ENCODE measurements at places on chromosomes 6 and 20. TPM values are rescaled to one million over a fixed set of nuclear protein-coding genes. Genes with fewer than 3 reads are reported as not detected.

DNA sequence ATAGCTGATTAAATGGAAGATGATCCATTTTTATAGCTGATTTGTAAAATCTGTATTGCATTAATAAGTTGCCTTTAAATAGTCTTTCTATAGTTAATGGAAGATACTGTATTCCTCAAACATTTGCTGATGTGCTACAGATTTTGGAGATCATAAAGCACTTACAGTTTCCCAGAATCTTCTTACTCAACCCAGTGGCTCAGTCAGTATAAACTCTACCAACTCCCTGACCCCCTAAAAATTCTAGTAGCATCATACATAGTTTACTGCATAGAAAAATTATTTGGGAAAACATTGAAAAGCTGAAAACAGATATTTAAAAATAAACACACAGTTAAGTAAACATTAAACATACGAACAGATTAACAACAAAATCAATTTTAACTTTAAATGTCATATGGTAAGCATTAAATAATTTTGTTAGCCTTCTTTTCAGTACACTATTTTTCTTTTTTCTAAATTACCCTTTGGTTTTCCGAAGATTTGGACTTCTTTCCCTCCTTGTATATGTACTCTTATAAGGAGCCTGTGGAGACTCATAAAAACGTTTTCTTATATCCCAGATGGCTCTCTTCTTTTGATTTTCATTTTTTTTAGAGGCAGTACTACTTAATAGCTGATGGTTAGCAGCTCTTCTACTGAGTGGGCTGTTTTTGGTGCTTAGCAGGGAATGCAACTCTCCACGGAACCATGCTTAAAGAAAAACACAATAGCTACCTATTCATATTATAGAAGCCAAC is 62.7 kb upstream of the BMP5 start:
- DNase-seq = no peak

OSTM1 gene
- total RNA-seq = 88.4 TPM

PGC gene
- not detected for total RNA-seq

DNA sequence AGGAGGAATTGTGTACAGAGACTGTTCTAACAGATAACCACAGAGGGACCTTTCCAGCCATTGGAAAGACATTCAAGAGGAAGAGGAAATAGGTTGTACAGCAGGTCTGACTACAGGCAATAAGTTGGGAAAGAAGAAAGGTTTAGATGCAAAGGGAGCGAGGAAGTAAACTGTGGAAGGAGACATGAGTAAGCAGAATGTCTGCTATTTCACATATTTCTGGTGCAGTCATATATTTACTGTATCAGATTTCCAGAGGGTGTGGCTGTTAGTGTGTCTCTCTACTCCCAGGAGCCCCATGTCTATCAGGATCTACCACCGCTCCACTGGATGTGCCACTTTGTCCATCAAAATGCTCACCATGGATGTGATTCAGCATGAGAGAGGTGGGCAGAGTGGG is 25.9 kb downstream of the MRS2 start:
- no peak for DNase-seq

GJA10 gene
- total RNA-seq = not detected

Measured in lower leg skin (tissue), 4 donors.